Eye (tissue), 1 donor: ENCODE measurements at places on chromosomes 3 and 15.

DNA sequence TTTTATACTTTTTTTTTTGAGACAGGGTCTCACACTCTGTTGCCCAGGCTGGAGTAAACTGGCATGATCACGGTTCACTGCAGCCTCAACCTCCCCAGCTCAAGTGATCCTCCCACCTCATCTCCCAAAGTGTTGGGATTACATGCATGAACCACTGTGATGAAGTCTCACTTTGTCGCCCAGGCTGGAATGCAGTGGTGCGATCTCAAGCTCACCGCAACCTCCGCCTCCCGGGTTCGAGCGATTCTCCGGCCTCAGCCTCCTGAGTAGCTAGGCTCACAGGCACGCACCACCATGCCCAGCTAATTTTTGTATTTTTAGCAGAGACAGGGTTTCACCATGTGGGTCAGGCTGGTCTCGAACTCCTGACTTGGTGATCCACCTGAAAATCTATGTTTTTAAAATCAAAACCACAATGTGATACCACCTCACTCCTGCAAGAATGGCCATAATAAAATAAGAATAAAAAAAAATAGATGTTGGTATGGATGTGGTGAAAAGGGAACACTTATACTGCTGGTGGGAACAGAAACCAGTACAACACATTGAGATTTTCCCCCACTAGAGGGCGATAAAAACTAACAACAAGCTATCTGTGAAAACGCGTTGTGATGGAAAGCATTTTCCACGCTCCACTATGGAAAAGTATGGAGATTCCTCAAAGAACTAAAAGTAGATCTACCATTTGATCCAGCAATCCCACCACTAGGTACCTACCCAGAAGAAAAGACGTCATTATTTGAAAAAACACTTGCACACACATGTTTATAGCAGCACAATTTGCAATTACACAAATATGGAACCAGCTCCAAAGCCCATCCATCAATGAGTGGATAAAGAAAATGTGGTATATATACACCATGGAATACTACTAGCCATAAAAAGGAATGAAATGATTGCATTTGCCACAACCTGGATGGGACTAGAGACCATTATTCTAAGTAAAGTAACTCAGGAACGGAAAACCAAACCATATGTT lies 26.8 kb upstream of the OCA2 start:
- DNase-seq, result peak; percentile 87

- no peak for DNase-seq
Observed at GRCh38 chr3:43405888-43406642, 119.7 kb downstream of the SNRK start.

- no peak for DNase-seq
Observed at GRCh38 chr3:50995085-50995824, 320.5 kb downstream of the DOCK3 start.

DNA sequence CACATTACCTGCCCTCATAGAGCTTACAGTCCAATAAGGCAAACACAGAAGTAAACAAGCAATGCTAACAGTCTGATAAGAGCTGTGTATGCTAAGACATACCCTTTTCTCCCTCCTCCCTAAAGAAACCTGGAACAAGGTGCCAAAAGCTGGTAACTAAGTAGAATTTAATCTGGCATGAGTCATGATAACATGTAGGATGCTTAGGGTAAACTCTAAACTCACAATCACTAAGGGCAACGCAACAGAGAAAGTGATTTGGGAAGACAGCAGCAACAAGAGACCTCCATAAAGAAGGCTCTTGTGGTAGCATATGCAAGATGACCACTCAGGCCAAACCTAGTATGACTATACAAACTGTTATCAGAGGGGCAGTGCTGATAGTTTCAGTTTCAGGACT lies 55.5 kb downstream of the MYO1E start:
- no peak for DNase-seq

GRCh38 chr15:54159012-54159411 lies 180.8 kb downstream of the UNC13C start:
- DNase-seq, result peak; percentile 3

DNA sequence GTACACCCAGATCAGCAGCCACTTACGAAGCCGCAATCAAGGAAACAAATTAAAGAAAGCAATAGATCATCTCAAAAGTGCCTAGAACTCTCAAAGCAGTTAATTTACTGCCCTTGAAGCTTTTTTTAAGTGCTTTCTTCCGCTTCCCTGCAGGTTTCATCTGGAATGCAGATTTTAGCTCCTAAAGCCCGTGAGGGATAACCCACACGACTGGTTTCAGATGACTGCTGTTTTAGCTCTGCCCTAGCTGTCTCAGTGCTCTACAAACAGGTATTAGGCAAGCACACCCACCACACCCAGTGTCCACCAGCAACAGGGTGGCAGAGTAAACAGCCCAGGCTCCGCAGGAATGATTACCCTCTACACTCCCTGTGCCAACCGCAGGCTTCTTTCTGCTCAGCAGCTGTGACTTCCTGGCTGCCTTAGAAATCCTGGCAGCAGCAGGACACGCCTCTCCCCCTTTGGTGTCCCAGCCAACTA lies 126.0 kb downstream of the FMN1 start:
- peak; percentile 50 for DNase-seq

DNA sequence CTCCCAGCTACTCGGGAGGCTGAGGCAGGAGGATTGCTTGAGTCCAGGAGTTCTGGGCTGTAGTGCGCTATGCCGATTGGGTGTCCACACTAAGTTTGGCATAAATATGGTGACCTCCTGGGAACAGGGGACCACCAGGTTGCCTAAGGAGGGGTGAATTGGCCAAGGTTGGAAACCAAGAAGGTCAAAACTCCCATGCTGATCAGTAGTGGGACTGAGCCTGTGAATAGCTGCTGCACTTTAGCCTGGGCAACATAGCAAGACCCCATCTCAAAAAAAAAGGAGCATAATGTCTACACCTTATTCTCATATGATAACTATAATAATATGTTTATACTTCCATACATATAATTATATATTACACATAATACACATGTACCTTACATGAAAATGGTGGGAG lies 6.1 kb upstream of the GLB1 start:
- no peak for DNase-seq
